Activated CD4-positive, alpha-beta T cell treated with anti-CD3 and anti-CD28 coated beads, Interleukin-2, amount 10 ng/mL, durations not matched to agents 24 days and 14 days (primary cell): ENCODE measurements at places on chromosomes 5 and 9.

DNA sequence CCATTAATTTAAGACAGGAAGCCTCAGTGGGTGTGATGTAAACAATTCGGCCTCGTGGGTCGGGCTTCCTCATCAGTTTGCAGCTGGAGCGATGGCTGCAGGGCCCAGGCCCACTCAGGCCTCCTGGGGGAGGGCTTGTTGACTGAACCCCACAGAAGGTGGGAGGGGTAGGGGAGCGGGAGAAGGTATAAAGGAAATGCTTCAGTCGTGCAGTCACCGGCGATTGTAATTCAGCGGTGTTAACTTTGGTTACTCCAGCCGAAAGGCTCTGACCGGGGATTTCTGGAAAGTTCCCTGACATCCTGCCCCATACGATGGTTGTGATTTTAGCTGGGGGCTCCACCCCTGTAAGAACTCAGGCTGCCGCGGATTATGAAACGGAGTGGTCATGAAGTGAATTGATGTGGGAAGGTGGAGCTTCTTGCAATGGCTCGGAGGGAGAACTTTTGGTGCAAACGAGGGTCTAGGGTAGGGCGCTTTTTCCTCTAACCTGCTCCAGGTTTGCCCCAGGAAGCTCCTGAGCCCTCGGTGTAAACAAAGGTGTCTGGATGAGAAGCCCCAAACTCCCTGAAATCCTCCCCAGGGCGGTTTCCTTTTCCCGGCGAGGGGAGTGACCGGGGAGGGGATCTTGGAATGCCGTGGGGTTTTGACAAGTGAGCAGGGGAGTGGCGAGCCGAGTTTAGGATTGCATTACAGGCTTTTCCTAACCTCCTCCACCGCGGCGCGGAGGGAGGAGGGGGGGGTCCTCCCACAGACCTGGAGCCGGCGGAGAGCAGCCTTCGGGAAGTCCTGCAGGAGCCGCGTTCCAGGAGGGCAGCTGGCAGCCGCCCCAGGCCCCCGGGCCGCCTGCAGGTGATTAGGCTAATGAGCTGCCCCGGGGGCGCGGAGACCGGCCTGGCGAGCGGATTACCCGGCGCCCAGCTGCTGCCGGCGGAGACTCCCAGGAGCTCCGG lies 215.5 kb downstream of the PDZD2 start:
- no peak for DNase-seq

GRCh38 chr9:99069546-99069945 lies 35.4 kb upstream of the TGFBR1 start:
- no peak for DNase-seq

GRCh38 chr5:130501151-130501865 lies 597.0 kb downstream of the CHSY3 start:
- no peak for DNase-seq

DNA sequence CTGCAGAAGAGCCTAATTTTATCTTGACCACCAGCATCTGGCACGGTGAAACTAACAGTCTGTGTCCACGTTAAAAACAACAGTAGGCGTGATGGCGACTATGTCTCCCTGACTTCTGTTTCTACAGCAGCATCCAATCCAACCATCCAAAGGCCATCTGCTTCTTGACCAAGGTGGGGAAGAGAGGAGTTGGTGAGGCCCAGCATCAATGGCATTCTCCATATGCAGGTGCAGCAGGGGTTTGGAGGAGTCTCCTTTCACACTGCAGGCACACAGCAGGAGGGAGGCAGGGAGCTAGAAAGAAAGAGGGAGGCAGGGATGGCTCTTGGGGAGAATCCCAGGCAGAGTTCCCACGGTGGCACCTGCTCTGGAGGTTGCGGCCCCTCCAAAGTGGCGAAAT lies 27.0 kb downstream of the MGAT1 start:
- DNase-seq = peak; percentile 51

DNA sequence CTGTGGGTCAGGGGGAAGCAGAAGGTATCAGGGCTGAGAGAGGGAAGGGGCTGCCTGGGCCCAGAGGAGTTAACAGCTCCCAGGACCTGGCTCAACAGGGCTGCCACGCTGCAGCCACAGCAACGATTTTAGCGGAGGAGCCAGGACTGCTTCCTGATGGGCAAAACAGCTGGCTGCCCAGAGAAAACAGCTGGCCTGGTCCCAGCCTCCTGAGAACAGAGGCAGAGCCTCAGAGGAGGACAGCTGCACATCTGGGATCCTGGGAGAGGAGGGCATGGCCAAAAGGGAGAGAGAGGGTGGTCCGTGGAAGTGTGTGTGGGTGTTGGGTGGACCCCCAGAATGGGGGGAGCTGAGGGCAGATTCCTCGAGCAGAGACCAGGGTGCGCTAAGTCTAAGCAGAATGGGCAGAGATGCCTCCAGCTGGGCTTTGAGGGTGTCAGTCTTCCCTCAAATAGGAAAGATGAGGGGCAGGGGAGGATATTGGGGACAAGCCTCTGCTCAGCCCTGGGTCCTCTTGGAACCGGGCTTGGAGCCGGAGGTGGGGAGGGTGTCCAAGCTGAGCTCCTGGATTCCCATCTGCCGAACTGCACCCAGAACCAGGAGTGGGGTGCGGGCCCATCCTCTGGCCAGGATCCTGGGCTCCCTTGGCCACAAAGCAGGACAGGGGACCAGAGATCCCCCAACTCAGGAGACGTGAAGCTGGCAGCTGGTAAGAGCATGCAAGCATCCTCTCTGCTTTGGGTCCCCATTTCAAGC lies 9.1 kb upstream of the CERCAM start:
- no peak for DNase-seq

DNA sequence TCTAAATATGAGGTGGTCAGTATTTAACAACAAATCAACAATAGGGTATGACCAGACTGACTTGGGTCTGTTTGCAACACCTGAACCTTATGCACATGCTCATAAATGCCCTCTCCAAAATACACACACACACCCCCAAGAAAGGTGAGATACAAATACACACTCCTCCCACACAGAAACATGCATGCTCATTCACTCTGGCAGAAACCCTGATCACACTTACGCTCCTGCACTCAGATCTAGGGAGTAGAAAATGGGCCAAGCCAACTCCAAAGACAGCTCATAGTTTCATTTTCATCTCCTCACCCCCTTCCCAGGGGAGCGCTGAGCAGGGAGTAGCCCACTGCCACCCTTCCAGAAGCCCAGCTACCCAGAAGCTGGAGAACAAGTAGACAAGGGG lies 11.3 kb downstream of the TRIM7 start:
- DNase-seq = no peak

- DNase-seq = no peak
These were observed 60.4 kb downstream of the RORB start for GRCh38 chr9:74557571-74557970.

DNA sequence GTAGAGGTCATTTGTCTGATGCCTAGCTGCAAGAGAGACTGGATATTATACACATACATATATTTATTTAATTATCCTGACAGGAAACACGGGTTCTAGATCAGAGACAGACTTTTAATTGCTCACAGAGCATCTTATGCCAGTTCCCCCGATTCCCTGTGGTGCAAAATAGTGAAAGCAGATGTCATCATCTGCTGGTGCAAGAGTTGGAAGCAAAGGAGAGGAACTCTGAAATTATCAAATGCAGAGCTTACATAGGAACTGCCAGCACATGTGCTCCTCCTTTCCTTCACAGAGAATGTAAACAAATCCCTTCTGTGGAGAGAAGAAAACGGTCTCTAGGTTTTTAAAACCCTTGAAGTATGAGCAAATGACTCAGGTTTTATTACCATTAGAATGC lies 69.3 kb downstream of the DTWD2 start:
- no peak for DNase-seq

GRCh38 chr9:79884546-79884945 lies 312.8 kb downstream of the TLE4 start:
- DNase-seq = no peak

GRCh38 chr5:155480731-155481131 lies 467.2 kb downstream of the KIF4B start:
- no peak for DNase-seq

DNA sequence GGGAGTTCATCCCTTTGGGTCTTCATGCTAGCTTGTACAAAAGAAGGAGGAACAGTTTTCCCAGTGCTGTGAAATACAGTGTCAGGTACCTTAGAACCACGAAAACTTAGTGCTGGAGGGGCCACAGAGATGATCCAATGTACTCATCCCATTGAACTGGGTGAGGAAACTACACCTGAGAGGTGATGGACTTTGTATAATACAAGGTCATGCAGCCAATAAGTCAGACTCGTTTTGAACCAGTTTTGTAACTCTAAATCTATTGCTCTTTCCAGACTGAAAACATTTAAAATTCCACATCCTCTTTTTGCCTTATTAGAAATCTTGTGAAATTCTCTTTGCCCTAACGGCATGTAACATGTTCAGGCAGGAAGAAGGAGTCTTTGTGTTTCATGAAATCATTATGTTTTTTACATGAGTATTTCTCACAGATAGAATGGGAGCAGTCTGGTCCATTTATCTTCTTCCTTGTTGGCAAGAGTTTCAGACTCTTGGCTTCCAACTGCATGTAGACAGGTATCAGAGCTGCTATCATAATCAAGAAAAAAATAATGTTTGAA lies 146.8 kb upstream of the FBXL7 start:
- no peak for DNase-seq
